Dorsolateral prefrontal cortex (tissue), 122 donors: ENCODE measurements at places on chromosomes 5 and 9. TPM values are rescaled to one million over a fixed set of nuclear protein-coding genes. Genes with fewer than 3 reads are reported as not detected.

GRCh38 chr9:127949827-127950512 lies 12.3 kb upstream of the DPM2 start:
- peak; percentile 69 for DNase-seq

GRCh38 chr9:27880156-27880555 lies 306.9 kb upstream of the C9orf72 start:
- DNase-seq = no peak

DNA sequence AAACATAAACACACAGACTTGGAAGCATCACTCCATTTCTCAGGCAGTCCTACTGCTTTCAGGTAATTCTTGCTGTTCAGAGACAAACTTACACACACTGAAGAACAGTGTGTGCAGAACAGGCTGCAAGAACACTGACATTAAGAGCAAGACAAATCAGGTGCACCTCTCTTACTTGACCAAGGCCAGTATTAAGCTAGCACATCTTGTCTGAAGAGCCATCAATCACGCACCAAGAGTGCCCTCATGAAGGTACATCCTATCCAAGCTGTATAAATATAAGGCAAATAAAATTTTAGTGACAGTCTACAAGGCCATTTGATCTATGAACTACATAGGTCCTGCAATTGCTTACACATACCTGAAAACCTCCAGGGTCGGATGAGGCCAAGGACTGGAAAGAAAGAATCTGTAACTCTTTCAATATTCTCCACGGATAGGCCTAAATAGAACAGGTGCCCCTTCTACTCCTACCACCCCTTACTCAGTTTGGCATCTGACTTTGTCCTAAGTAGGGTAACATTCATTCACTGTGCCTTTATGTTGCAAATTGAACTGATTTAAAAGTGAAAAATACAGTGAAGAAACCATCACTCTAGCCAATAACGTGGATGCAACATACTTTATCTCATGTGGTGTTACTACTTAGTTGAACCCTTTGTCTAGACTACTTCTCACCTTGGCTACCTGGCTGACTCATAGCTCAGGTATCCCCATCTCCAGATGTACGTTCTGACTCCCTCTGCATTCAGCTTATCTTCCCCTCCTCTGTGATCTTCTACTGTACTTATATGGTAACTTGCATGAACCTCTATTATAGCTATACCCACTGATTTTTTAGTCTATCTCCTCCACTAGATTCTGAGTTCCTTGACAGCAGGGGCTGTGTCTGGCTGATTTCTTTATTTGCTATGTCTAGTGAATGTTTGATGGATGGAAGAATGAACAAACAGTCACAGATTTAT lies 256.3 kb downstream of the KIAA0825 start:
- DNase-seq = no peak

DNA sequence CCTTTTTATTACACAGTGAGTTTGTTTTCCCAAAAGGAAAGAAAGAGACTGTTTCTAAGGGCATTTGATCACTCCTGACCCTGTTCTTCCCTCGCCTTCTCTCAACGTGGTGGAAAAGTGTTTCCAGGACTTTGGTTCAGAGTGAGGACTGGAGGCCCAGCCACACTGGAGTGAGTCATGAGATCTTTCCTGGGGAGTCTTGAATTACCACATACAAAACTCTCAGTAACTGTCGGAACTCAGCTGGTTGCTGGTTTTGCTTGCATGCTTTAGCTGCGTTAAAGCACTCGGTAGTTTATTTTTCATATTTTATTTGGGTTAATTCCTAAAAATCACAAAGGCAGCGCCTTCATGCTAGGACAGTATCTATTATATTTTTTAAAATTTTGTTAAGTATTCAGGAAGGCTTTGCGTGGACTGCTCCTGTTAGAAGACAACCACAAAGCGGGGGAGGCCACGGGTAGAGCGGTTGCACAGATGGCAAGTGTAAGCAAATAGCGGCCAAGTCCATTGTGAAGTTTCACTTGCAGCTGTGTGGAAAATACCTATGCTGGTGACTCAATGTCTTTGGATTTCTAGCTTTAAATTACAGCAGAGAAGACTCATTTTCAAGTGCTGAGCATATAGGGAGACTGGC lies 77.7 kb downstream of the ARSB start:
- DNase-seq = peak; percentile 73

DNA sequence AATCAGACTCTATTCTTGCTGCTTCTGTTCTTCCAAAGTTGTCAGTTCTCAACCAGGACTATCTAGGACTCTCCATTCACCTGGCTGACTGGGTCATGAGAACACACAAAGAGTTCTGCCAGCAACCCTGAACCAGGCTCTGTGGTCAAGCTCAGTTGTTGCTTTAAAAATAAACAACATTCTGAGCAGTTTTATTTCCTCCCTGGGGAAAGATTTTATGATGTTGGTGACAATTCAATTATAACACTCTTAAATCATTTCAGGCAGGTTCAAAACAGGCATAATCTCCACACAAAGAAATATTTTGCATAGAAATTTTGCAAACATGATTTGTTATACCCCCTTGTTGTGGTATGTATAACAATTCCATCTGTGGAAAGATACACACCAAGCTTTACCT lies 36.0 kb downstream of the FTMT start:
- no peak for DNase-seq

DNA sequence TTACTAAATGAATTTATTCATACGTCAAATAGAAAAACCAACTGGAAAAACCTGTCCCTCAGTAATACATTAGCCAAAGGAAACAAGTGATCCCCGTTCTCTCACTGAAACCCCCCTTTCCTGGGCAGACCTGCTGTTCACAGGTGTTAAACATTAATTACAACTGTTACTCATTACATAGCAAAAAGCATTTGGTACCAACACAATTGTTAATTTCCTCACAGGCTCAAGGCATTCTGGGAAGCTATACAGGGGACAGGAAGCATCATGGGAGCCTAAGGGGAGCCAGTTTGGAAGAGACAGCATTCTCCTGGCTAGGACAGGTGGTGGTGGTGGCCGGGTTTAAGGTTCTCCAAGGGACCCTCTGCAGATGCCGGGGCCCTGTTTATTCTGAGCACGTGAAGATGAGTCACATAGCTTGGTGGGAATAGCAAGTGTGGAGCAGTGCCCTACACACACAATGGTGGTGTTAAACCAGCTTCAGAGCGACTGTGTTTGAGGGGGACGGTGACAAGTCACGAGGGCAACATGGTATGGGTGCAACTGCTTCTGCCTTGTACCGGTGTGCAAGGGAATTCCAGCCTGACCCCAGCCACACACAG lies 62.6 kb upstream of the SLC25A51 start:
- DNase-seq = no peak

- no peak for DNase-seq
These were observed 42.3 kb upstream of the NOTCH1 start for GRCh38 chr9:136587944-136588662.

DNA sequence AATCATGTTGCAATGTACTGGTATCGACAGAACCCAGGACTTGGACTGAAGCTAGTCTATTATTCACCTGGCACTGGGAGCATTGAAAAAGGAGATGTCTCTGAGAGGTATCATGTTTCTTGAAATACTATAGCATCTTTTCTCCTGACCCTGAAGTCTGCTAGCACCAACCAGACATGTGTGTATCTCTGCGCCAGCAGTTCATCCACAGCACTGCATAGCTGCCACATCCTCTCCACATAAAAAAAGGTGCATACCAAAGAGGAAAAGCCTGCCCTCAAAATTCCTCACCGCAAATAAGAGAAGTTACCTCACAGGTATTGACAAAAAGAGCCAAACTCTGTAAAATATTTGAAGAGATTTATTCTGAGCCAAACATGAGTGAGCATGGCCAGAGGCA lies 99.5 kb upstream of the PRSS3 start:
- DNase-seq = no peak

DNA sequence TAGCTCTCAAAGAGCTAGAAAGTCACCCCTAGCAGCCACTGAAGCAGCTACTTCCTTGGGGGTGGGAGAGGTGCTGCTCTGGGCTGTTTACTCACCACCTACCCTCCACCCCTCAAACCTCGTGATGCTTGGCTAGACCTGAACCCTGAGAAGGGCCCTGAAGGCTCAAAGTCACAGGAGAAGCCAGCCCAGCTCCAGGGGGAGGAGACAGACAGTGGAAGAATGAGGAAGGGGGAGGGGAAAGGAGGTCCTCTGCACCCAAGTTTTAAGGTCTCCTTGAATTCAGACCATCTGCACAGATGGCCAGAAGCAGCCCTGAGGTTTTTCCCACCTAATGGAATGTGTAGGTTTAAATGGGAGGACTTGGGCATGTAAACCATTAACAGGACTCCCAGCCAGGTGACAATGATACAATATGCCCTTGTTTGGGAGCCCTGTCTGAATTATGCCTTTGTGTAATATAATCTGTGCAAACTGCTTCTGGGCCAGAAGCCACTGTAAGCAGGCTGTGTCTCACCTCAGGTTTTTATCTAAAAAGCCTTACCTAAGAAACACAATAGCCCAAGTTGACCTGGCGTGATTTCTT lies 180.5 kb downstream of the PIK3R1 start:
- no peak for DNase-seq

- no peak for DNase-seq
These were observed 16.8 kb upstream of the ACTBL2 start for GRCh38 chr5:57499262-57500050.

DNA sequence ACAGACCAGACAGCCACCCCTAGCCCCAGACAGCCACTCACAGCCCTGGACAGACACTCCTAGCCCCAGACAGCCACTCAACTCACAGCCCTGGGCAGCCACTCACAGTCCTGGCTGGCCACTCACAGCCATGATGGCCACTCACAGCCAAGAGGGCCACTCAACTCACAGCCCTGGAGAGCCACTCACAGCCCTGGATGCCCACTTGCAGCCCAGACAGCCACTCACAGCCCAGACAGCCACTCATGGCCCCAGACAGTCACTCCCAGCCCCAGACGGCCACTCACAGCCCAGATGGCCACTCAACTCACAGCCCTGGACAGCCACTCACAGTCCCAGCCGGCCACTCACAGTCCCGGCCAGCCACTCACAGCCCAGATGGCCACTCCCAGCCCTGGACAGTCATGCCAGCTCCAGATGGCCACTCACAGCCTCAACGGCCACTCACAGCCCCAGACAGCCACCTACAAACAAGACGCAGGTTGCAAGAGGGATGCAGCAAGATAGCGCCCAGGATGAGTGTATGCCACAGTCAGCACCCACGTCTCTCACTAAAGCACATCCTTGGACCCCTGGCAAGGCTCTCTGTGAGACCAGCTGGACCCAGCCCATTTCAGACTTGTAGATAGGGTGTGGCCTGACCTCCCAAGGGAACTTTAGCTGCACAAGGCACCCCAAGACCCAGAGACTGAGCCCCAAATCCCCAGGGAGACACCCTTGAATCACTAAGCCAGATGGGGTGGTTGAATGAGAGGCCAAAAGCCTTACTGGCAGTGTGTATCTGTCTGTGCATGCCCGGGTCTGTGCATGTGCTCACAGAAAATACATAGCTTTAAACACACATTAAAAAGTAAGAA lies 22.4 kb downstream of the ZDHHC11B start:
- peak; percentile 75 for DNase-seq

DNA sequence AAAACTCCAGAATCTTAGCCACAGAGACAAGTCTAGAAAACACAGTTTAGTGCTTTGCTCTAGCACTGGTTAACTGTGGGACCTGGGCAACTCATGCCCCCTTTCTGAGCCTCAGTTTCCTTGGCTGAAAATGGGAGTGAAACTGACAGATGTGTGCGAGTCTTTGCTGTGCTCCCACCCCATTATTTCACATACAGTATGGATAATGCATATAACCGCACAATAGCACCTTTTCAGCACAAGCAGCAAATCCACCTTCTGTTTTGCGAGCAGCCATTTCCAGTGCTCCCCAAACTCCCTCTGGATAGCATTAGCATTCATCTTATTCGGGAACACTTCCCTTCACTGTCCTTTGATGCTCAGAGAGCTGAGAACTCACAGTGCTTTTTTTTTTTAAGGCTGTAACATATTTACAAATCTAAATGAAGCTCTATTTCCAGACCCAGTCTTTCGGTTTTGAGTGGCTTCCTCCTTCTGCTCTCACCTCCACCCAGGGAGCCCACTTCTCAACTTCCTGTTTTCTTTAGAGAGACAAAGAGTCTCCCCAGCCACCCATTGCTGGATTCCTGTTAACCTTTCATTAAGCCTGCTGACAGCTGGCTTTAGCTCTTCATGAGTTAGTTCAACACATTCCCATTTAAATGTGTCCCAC lies 49.2 kb downstream of the TIMD4 start:
- DNase-seq = no peak

Gene PTTG1
- total RNA-seq = 15.8 TPM

Gene PPP3R2
- 1.1 TPM for total RNA-seq

Gene SLCO6A1
- total RNA-seq = not detected

Gene LCN10
- 1.00 TPM for total RNA-seq

Gene HAVCR1
- 1.2 TPM for total RNA-seq

Gene MRPS2
- 33.1 TPM for total RNA-seq
